ENCODE measurements at places on chromosomes 13 and 19.

- DNase-seq = no peak
These were observed 2.8 kb downstream of the DNAJC3 start for GRCh38 chr13:95679722-95680121.

DNA sequence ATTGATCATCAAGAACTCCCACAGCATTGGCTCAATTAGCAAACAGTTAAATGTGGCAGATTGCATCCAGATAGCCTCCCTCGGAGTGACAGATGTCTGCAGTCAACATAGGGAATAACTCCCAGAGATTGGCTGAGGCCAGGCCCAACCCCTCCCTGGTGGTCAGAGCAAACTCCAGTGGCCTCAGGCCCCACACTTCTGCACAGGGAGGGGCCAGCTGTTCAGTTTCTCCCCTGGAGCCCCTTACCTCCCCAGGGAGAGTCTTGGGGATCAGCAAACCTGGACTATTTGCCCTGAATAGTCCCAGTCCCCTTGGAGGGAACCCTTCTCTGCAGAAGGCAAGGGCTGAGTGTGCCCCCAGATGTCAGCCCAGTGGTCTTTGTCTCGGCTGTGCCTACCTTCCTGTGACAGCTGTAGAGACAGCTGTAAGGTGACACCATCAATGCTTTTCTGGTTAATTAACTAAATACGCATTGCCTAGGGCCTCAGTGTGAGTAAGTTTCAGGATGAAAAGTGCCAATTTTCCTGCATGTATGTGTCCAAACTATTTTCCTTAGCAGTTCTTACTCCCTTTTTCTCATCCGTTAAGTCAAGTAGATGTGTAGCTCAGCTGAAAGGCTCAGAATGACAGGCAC is 102.7 kb upstream of the UQCRFS1 start:
- DNase-seq = no peak

- DNase-seq = no peak
These were observed 41.2 kb upstream of the KCTD4 start for GRCh38 chr13:45242070-45242469.

DNA sequence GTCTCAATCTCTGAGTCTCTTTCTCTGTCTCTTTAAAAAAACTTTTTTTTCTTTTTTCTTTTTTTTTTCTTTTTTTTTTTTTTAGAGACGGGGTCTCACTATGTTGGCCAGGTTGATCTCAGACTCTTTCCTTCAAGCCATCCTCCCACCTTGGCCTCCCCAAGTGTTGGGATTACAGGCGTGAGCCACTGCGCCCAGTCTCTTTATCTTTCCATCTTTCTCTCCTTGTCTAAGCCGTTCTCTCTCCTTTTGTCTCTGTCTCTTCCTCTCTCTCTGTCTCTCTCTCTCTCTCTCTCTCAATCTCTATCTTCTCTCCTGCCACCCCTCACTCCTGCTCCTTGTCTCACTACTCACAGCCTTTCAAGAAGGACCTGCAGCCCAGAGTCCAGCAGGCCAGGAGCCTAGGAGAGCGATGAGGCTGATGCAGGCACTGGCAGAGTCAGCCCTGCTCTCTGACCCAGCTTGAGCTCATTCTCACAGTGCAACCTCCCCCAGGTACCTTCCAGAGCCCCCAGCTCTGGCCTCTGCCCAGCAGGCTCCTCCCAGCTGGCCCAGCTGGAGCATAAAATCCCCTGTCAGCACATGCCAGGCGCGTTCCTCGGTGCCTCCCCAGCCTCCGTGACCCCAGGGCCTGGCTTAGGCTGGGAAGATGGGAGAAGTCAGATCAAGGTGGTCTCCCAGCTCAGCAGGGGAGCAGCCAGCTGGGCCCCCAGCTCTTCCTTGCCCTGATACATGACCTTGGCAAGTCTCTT is at the start of gene NPHS1:
Gene NPHS1, minus strand, starts transcription at position 476 of the 752 bp plus-strand sequence. CDS start 667 bp downstream, outside the sequence.
- no peak for DNase-seq
